GM12878 (cell line): ENCODE measurements at places on chromosomes 5 and 9. TPM values are rescaled to one million over a fixed set of nuclear protein-coding genes. Genes with fewer than 3 reads are reported as not detected.

The DMRT3 gene
- not detected in 2 replicates for total RNA-seq

The KCNN2 gene
- total RNA-seq = 0.80 and 0.93 TPM in 2 replicates

The FOXE1 gene
- total RNA-seq = not detected in 2 replicates

The ZNF354B gene
- total RNA-seq = 5.9 and 7.6 TPM in 2 replicates

The EIF4E1B gene
- total RNA-seq = not detected in 2 replicates

The BAAT gene
- total RNA-seq = 0.16 and 0.26 TPM in 2 replicates

The MEIKIN gene
- total RNA-seq = not detected in 2 replicates

The EGFLAM gene
- not detected in 2 replicates for total RNA-seq

- no peaks in the 10 kb centered on the region for H3K27me3 ChIP-seq
- H3K4me1 ChIP-seq = no peaks in the 10 kb centered on the region
- H3K36me3 ChIP-seq = no peaks in the 10 kb centered on the region; the same call in 1 of the 2 replicates
- H3K27ac ChIP-seq = no peak overlapping the region
- DNase-seq = no peak
- H3K4me3 ChIP-seq = no peak overlapping the region
Observed at GRCh38 chr5:73858054-73858453, 232.1 kb downstream of the ARHGEF28 start.

- no peaks in the 10 kb centered on the region for H3K36me3 ChIP-seq
- DNase-seq = no peak
- no peak overlapping the region for H3K4me3 ChIP-seq
Observed at GRCh38 chr5:102481054-102481715, 17.6 kb downstream of the SLCO6A1 start.

GRCh38 chr5:134506054-134507039 is 19.1 kb upstream of the JADE2 start:
- H3K36me3 ChIP-seq = no peaks in the 10 kb centered on the region
- H3K4me1 ChIP-seq = peaks cover 15% of the 10 kb centered on the region
- H3K27ac ChIP-seq = no peak overlapping the region
- no peaks in the 10 kb centered on the region for H3K27me3 ChIP-seq

DNA sequence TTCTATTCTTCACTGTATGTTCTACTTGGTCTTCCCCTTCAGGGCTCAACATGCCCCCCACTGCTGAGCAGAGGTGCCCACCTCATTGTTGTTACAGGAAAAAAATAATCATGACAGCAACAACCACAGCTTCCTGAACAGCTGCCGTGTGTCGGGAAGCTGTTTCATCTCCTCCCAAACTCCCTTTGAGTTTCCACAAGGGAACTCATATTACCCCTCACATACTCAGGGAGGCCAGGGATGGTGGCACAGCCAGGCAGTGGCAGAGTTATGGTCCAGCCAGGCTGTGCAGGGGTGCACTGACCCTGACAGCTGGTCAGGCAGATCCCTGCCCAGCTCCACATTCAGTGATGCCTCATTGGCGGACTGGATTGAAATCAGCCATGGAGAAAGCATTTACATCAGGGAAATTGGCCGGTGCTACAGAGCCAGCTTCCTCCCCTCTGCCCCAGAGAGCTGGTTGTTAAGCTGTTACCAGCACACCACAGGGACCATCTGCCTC is 37.3 kb downstream of the SARDH start:
- no peaks in the 10 kb centered on the region for H3K36me3 ChIP-seq
- H3K27ac ChIP-seq = no peak overlapping the region
- H3K4me3 ChIP-seq = no peak overlapping the region
- no peak for DNase-seq
- H3K4me1 ChIP-seq = no peaks in the 10 kb centered on the region
- peaks cover 20% of the 10 kb centered on the region for H3K27me3 ChIP-seq

GRCh38 chr5:164235300-164235891 is 730.0 kb downstream of the MAT2B start:
- H3K4me3 ChIP-seq = no peak overlapping the region
- H3K36me3 ChIP-seq = no peaks in the 10 kb centered on the region

- DNase-seq = no peak
- H3K4me1 ChIP-seq = no peaks in the 10 kb centered on the region
- H3K36me3 ChIP-seq = no peaks in the 10 kb centered on the region
- no peaks in the 10 kb centered on the region for H3K27me3 ChIP-seq
- no peak overlapping the region for H3K4me3 ChIP-seq
Observed at GRCh38 chr5:135964670-135965320, 10.0 kb upstream of the LECT2 start.

- no peaks in the 10 kb centered on the region for H3K36me3 ChIP-seq
- no peaks in the 10 kb centered on the region for H3K4me1 ChIP-seq
- no peak for DNase-seq
- no peak overlapping the region for H3K4me3 ChIP-seq
- H3K27me3 ChIP-seq = no peaks in the 10 kb centered on the region; the same call in 1 of the 2 replicates
Observed at GRCh38 chr5:1759378-1759970, 40.2 kb downstream of the MRPL36 start.

DNA sequence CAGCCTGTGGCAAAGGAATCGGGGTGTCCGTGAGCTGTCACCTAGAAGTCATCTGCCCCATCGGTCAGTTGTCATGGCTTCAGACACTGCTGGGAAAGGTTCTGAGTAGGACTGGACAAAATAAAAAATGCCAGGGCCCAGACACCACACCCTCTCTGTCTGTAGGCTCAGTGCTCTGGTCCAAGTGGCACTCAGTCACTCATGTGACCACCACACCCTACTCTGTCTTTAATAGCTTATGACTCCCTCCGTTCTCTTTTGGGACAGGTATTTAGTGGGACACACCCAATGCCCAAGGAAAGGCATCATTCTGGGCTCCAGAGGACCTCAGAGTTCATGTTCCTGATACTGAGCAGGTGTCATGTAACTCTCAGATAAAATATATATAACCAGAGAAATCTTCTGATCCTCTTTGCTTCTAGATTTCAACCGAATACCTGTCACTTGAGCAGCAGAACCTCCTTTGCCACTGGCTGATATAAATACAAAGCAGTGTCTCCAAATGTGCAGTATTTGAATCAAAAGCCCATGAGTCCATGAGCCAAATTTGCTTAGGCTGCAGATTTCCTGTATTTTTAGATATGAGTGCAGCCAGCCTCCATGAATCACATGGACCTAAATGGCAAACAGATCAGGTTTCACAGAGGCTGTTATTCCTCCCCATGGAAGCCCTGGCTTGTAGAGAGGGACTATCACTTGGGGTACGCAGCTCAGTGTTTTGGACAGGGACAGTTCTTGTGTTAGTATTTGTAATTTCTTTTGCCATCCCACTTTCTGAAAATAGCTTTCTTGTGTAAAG is 272.0 kb downstream of the ARHGAP26 start:
- H3K27ac ChIP-seq = no peak overlapping the region
- DNase-seq = no peak
- no peak overlapping the region for H3K4me3 ChIP-seq
- no peaks in the 10 kb centered on the region for H3K27me3 ChIP-seq
- peaks cover 21% of the 10 kb centered on the region for H3K4me1 ChIP-seq

DNA sequence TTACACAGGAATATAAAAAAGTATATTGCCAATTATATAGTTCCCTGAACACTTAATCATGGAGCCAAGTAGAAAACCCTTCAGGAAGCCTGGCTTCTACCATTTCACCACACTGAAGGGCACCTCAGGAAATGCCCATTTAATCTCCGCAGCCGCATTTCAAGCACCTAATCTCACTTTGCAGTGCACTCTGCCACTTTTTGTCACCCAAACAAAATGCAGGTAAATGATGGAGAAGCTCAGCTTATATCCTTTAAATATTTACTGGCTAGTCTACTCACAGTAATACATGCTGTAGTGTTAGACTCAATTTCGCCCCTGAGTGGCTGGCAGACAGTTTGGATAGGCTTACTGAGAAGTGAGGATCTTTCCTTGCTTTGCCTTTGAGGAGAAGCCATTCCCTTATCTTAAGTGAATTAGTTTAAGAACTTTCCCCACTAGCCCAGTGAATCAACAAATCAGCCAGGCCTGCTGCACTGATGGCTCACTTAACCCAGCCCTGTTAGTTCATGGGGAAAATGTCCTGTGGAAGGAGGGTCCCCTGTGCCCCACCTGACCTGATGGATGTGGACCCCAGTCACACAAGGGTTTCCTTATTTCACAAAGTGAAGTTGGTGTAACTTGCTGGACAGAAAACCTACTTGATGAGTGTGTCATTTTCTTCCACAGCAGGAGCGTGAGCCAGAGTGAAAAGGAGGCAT is 209.7 kb downstream of the CAAP1 start:
- H3K27ac ChIP-seq = no peak overlapping the region
- H3K4me3 ChIP-seq = no peak overlapping the region
- DNase-seq = no peak

DNA sequence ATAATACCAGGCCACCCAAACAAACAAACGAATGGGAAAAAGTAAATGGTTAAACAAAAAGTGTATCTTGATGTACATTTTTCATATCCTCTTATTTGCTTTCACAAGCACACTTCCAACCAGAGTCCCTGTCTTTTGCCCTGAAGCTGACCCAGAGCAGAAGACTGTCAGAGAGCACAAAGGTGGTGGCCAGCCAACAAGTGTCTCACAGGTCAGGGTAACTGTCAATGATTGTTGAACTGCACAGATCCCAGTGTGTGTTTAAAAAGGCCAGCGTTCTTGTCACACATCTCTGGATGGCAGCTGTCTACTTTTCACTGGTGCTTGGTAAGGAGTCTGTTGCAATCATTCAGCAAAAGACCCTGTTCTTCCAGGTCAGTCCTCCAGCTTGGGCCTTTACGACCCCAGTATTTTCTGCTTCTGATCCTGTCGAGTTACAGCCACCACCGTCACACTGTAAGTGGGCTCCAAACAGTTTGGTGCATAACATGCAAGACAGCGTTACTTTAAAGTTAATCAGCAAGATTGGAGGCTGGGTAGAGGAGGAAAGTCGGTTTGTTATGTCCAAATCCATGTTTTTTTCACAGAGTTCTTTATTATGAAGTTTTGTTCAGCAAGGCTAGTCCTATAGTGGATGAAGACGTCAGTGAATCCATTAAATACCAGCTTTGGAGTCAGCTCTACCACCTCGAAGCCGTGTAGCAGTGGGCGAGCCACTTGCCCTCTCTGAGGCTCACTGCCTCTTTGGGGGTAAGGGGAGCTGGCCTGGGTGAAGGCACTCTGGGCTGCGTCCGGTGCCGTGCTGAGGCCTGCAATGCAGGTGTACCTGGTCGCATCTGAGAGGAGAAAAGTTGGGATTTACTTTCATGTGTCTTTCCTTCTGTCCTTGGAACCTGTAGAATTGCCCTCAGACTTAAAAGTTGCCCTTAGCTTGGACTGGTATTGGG is 265.7 kb downstream of the AOPEP start:
- H3K27ac ChIP-seq = no peak overlapping the region
- H3K4me3 ChIP-seq = no peak overlapping the region
- H3K36me3 ChIP-seq = no peaks in the 10 kb centered on the region
- H3K27me3 ChIP-seq = no peaks in the 10 kb centered on the region
- DNase-seq = no peak
- no peaks in the 10 kb centered on the region for H3K4me1 ChIP-seq

- no peaks in the 10 kb centered on the region for H3K27me3 ChIP-seq
- H3K4me1 ChIP-seq = no peaks in the 10 kb centered on the region
- no peak overlapping the region for H3K27ac ChIP-seq
- no peaks in the 10 kb centered on the region for H3K36me3 ChIP-seq
- DNase-seq = no peak
Observed at GRCh38 chr9:19757745-19758144, 31.1 kb downstream of the SLC24A2 start.

GRCh38 chr9:121285835-121286687 is 18.1 kb downstream of the GSN start:
- no peak overlapping the region for H3K27ac ChIP-seq
- H3K27me3 ChIP-seq = no peaks in the 10 kb centered on the region
- peaks cover 5% of the 10 kb centered on the region for H3K4me1 ChIP-seq
- no peak for DNase-seq
- no peaks in the 10 kb centered on the region for H3K36me3 ChIP-seq
- no peak overlapping the region for H3K4me3 ChIP-seq

DNA sequence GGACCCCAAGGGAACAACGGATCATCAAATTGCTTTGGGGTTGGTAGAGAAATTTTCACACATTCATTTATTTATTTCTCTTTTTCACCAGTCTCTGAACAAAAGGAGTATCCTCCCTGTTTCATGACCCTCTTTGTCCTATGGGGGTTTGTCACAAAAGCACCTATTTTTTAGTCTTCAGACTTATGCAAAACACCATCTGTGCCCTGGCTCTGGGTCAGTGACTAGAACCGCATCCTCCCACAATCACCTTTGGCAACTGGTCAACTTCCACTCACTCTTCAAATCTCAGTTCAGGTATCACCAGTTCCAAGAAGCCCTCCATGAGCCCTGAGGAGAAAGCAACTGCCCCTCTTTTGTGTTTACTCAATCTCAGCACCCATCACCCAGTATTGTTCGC is 395.7 kb downstream of the CDK5RAP2 start:
- H3K4me1 ChIP-seq = no peaks in the 10 kb centered on the region
- DNase-seq = no peak
- no peak overlapping the region for H3K4me3 ChIP-seq

DNA sequence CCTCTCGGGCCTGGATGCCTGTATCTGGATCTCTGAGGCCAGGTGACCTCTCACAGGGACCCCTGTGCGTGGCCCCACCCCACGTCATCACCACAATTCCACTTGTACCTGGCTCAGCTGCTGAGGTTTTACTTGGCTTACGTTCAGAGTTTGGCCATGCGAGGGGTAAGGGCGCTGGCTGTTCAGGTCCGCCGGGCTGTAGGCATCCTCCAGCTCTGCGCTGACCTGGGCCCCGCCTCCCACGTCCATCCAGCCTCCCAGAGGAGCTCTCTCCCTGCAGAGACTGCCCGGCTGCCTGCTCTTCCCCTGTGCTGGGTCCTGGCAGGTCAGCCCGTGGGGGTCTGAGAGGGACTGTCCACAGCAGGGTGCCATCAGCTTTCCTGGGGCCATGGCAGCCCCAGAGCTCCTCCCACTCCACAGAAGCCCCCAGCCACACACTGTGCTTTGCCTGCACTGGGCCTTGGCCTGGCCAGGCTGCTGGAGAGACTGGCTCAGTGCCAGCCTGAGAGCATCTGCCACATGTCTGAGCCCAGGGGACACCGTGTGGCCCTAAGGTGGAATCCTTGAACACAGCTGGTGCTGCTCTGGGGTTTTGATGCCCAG is 43.6 kb downstream of the SLC6A3 start:
- no peak overlapping the region for H3K4me3 ChIP-seq
- no peak for DNase-seq
- peaks cover 4% of the 10 kb centered on the region; the same call in 1 of the 2 replicates for H3K27me3 ChIP-seq
- H3K27ac ChIP-seq = no peak overlapping the region
